Fibroblast of mammary gland (primary cell): ENCODE measurements at places on chromosomes 11 and 22.
A peak's percentile ranks its signal among the peaks of the same experiment; 100 is the strongest.

GRCh38 chr11:132024587-132025295 lies 654.3 kb downstream of the NTM start:
- peak; percentile 74 for DNase-seq

GRCh38 chr11:60121264-60121663 lies 32.8 kb downstream of the MS4A2 start:
- DNase-seq = no peak

GRCh38 chr11:27977527-27977926 lies 130.4 kb downstream of the KIF18A start:
- no peak for DNase-seq

GRCh38 chr22:38753948-38754750 lies 1.6 kb downstream of the SUN2 start:
- peak; percentile 57 for DNase-seq

DNA sequence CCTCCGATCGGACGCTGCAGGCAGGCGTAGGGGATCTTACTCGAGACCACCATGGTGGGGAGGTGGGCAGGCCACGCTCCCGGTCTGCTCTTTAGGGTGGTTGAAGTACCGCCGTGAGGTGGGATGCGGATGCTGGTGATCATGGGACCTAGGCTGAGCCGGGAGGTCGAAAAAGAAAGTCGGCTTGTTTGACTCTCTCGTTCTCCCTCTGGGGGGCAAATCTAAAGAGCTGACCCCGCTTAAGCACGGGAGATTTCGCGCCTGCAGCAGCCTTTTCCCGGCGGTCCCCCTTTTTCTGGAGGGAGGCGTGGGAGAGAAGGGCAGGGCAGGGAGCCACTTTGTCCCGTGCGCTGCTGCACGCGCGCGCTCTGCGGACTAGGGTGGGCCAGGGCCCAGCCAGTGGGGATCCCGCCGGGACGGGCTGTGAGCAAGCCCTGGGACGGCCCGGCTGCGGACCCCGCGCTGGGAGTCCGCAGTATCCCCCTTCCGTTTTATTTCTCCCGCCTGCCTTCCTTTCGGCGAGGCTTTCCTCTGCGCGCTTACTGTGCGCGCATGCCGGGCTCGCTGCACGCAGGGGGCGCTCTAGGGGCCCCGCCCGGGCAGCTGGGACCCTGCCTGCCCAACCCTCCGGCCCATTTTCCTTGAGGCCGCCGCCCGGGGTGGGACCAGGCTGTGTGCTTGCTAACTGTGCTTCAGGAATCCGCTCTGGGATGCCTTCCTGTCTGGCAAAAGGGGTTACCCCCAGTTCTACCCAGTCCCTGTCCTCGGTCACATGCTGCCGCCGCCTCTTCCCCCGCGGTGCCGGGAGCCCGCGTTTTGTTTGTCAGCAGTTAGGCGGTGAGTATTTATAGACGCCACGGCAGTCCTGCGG lies 81.0 kb downstream of the PRR5L start:
- DNase-seq = peak; percentile 41

DNA sequence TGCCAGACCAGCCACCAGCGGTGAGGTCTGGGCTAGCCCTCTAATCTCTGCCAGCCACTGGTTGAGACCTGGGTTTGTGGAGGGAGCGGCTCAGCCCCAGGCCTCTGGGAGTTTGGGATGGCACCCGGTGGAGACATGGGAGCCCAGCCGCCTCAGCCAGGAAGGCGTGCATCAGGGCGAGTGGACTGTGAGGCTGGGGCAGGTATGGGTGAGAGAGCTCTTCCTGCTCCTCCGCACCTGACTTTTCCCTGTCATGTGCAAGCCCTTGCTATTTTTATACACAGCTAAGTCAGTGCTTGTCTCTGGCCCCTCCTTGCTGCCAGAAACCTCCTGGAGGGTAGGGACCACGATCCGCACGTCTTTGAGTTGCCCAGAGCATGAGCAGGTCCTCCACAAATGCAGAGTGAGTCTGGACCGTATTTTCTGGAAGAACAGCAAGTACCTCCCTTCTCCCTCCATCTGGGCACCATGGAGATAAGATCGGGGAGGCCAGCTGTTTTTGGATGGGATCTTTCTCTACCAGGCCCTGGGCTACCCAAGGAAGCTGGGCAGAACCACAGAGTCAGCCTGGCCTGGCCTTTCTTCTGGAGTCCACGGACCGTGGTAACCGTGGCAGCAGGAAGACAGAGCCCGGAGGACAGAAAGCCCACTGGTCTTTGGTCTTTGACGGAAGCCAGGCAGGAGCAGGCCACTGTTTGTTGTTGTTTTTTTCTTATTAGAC lies 53.3 kb downstream of the IGLL1 start:
- DNase-seq = no peak

- peak; percentile 0 for DNase-seq
Observed at GRCh38 chr11:81380395-81380794, 1353.3 kb downstream of the FAM181B start.

DNA sequence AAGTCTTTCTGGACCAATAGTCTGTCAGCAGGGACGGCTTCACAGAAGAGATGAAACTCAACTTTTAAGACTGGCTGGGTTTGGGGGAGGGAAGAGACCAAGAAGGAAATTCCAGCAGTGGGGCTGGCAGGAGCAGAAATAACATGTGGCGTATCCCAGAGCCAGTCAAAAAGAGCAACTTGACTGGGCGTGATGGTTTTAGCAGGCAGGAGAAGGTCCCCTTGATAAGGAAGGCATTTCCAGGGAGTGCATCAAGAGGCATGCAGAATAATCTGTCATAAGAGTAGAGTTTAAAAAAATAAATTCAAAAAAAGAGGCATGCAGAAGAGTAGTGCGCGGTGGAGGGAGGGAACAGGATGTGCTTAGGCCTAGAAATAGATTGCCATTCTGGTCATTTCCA lies 52.5 kb downstream of the C22orf31 start:
- DNase-seq = no peak

DNA sequence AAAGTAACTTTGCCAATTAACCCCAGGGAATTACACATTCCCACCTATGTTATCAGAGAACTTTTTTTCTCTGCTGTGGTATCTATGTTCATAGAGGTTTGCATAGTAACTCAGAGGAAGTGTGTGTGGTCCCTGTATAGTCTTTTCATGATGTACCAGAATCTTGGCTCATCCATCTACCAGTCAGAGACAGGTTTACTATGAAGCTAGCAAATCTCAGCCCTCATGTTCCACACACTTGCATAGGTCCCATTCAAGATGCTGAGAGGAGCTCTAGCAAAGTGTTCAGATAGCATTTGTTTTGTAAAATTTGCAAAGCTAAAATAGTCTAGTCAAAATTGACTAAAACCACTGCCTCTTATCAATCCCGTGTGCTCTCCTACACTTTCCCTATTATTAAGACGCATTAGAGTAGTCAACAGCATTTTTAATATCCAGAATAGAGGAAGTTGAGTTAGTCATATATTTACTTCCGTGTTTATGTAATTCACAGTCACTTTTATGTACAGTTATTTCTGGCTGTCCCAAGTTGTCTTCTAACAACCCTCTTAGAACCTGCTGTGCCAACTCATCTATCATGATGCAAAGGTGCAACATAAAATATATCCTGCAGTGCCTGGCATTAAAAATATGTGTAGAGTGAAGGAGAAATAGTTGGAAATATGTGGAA lies 184.2 kb downstream of the FAM76B start:
- DNase-seq = no peak

- DNase-seq = no peak
Observed at GRCh38 chr11:126114486-126115126, 51.9 kb upstream of the CDON start.

GRCh38 chr11:56642339-56642738 lies at the start of gene OR5AP2:
OR5AP2 (minus strand) TSS chr11:56642439; CDS start chr11:56642439, 0 bp downstream.
- no peak for DNase-seq

DNA sequence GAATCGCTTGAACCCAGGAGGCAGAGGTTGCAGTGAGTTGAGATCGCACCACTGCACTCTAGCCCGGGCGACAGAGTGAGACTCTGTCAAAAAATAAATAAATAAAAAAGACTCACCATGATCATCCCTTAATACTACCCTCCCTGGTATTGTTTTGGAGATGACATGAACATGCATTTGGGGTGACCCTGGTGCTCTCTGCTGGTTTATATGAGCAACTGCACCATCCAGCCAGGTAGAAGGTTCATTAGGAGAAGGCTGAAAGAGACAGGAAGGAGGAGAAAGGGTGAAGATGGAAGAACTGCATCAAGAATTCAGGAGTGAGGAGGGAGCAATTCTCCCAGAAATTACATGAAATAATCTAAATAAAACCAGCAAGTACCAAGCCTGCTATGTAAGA lies 37.8 kb downstream of the SLC5A1 start:
- DNase-seq = peak; percentile 63

- DNase-seq = no peak
Observed at GRCh38 chr11:34839969-34840368, 76.2 kb downstream of the APIP start.

- DNase-seq = no peak
Observed at GRCh38 chr11:114290503-114291235, 5.5 kb upstream of the NNMT start.

GRCh38 chr11:104573441-104573990 lies 324.7 kb downstream of the CASP12 start:
- peak; percentile 78 for DNase-seq

DNA sequence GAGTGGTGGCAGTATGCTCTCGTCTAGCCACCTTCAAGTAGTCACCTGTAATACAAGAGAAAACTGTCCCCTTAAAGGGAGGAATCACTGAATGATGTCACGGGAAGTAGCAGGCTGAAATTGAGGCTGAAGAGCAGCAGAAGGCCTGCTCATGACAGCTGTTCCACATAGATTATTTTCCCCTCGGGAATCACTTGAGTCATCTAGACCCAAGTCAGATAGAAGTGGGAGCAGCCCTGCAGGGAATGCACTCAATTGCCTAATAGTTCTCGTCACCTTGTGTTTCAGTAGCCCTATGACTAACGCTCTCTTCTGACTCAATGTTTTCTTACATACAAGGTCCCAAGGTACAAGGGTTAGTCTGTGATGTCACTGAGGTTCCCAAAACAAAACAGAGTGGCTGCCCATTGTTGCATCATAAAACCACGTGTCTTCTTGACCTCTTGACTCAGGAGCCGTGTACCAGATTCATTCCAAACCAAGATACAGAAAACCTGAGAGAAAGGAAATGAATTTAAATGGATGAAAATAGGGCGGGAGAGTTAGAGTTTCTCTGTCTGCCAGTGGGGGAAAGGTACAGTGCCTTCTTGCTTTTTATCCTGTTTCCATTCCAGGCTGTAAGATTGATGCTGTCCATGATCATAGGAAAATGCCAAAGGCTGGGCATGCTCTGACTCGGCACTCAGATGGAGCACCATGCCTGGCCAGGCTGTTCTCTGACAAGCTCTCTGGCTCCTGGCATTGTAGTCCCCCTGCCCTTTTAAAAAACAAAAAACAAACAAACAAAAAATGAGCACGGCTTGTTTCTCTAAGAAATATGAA lies 21.6 kb upstream of the C11orf96 start:
- DNase-seq = peak; percentile 100

- no peak for DNase-seq
Observed at GRCh38 chr11:15236559-15236958, 121.8 kb downstream of the INSC start.

DNA sequence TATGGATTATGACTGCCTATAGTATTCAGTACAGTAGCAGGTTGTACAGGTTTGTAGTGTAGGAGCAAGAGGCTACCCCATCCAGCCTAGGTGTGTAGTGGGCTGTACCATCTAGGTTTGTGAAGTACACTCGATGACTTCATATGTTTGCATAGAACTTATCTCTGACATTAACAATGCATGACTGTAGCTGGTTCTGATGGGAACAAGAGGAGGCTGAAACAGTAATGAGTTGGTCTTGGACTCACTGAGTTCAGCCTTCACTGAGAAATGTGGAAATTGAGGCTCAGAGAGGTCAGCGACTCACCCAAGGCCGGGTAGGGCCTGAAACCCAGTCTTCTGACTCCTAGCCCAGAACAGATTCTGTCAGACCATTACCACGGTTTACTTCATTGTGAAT lies 13.0 kb downstream of the MYO7A start:
- DNase-seq = peak; percentile 71

GRCh38 chr11:20610825-20611224 lies 11.4 kb downstream of the SLC6A5 start:
- no peak for DNase-seq

- DNase-seq = no peak
Observed at GRCh38 chr22:21916309-21916918, 36.2 kb downstream of the PPM1F start.

DNA sequence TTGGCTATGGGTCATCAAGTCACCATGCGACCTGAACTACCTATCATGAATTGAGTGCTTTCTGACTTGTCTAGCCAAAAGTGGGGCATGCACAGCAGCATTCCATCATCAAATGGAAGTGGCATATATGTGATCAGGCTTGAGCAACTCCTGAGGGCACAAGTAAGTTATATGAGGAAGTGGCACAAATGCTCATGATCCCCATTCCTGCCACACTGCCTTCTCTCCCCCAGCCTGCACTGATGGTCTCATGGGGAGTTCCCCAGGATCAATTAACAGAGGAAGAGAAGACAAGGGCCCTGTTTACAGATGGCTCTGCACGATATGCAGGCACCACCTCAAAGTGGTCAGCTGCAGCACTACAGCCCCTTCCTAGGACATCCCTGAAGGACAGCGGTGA lies 21.8 kb downstream of the MS4A4E start:
- DNase-seq = no peak

GRCh38 chr11:19951558-19952115 lies 208.6 kb downstream of the DBX1 start:
- peak; percentile 67 for DNase-seq

DNA sequence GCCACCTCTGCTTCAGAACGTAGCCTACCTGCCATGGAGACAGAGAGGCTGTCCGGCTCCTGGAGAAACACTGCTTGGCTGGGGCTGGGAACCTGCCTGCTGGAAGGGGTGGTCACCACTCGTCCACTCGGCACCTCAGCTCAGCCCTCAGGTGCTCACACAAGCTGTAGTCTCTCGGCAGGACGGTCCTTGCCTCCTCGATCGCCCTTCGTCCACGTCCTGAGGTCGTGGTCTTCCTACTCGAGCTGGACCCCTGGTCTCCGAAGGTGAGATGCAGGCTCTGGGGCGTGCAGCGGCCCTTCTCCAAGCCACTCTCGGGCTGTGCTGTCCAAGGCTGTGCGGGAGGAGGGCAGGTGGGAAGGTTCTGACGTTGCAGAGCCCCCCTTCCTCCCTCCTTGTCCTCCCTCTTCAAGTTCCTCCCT lies at the start of gene TBX10:
Gene TBX10 (minus strand): TSS at position 326 of the 422 bp plus-strand sequence. CDS start 291 bp downstream, at position 35.
- DNase-seq = no peak

DNA sequence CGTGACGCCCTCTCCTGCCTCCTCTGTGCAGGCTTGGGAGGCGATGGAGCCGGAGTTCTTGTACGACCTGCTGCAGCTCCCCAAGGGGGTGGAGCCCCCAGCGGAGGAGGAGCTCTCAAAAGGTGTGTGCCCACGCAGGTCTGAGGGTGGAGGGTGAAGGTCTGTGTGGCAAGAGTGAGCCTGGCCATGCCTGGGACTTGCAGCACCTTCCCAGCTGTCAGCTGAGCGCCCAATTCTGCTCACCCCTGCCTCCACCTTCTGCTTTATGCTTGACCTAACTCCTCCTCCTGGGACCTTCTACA lies 2.5 kb downstream of the PARVG start:
- DNase-seq = no peak
